ENCODE measurements at places on chromosomes 12 and 14. TPM values are rescaled to one million over a fixed set of nuclear protein-coding genes. Genes with fewer than 3 reads are reported as not detected.

KRT73 gene
- not detected for total RNA-seq

COX8C gene
- not detected for total RNA-seq

MYG1 gene
- 3.9 TPM for total RNA-seq

ARL6IP4 gene
- total RNA-seq: 164 TPM

CIT gene
- 37.3 TPM for total RNA-seq

MYF6 gene
- total RNA-seq: not detected

ISM2 gene
- not detected for total RNA-seq

TROAP gene
- 83.0 TPM for total RNA-seq

SERPINA6 gene
- not detected for total RNA-seq

ST8SIA1 gene
- total RNA-seq: 4.3 TPM

PRKAB1 gene
- 83.8 TPM for total RNA-seq

TAS2R31 gene
- 1.0 TPM for total RNA-seq

Data from K562 (cell line).